ENCODE measurements at places on chromosomes 2 and 18.

DNA sequence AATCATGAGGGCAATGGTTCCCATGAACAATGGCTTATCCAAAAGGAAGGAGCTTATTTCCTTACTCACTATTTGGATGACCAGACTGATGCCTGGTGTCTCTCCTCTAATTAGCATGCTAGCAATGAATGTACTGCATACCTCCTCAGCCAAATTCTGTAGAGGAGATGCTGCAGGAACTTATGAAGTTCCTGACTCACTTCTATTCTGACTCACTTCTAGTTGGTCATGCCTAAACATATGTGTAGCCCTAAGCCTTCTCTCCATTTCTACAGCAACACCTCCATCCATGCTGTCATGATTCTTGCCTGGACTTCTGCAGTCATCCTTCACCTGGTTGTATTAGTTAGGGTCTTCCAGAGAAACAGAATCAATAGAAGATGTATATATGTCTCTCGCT, 59.9 kb upstream of the MRPS9 start:
- DNase-seq = no peak

- no peak for DNase-seq
Measured at GRCh38 chr18:70295192-70296188, 6.6 kb downstream of the SOCS6 start.

GRCh38 chr2:70126413-70126812, 39.1 kb downstream of the PCBP1 start:
- no peak for DNase-seq

DNA sequence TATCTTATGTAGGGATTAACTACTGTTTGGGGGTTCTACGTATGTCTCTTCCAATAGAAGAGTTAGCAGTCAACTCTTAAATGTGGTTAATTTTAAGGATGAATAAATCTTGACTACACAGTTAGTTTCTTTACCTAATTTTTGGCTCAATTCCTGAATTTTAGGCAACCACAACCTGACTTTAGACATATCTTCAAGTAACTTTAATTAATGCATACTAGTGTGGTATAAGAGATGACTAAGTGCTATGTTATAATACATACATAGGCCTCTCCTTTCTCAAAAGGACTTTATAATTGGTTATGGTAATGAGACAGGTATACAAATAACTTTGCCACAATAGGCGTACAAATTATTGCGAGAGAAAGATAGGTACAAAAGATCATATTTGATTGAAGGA, 312.0 kb downstream of the IRS1 start:
- no peak for DNase-seq

DNA sequence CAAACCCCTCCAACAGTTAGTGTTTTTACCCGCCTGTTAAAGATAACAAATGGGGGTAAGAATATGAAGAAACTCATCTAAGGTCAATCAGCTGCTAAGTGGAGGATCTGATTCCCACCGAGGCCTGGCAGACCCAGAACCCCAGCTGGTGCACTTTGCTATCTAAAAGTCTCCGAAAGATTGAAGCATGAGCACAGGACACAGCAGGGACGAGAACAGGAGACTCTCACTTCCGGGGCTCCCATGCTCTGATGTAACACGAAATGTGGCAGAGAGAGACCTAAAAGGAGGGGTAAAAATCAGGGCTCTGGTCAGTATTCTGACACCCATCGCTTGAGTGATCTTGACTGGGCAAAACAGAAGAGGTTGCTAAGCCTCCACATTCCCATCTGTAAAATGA, 119.7 kb downstream of the PDCL3 start:
- DNase-seq = no peak
